ENCODE measurements at places on chromosomes 13 and 19.

DNA sequence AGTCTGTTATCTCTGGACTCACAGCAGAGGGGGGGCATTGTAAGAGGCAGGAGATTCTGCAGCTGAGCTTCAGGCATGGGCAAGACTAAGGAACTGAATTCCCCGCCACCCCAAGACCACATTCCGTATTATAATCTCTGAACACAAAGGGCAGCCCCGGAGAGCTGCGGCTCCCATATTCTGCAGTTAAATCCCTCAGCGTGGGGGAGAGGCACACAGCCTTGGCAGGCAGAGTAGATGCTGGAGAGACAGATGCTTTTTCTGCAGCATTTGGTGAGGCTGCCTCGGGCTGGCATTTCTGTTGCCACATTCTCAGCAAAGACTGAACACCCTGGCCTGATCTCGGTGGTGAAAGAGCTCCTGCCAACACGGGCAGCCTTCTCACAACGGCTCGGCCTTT is 12.9 kb downstream of the CHAF1A start:
- no peak for DNase-seq

- DNase-seq = no peak
Observed at GRCh38 chr19:29873801-29874575, 62.2 kb downstream of the CCNE1 start.

DNA sequence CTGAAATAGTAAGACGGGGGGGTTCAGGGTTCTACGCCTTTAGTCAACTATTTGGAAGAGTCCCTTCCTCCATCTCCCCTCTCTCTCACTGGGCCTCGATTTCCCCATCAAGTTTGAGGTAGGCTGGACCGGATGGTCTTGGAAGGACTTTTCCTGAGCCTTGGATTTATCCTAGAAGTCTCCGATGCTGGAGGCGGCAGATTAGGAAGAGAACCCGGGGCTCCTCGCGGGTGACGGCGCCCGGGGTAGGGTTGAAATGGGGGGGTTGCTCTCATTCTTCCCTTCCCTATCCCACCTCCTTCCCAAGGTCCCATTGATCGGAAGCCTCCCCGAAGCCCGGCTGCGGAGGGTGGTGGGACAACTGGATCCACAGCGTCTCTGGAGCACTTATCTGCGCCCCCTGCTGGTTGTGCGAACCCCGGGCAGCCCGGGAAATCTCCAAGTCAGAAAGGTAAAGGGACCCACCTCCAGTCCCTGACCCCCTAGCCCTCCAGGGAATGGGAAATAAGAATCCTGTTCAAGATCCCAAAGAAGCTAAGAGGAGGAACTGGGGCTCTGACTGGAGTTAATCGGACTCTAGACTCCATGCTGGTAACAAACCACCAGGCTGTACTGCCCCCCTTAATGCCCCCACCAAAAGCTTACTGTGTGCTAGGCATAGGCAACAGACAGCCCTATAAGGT is 781 bp downstream of the QPCTL start:
- DNase-seq = peak; percentile 65

DNA sequence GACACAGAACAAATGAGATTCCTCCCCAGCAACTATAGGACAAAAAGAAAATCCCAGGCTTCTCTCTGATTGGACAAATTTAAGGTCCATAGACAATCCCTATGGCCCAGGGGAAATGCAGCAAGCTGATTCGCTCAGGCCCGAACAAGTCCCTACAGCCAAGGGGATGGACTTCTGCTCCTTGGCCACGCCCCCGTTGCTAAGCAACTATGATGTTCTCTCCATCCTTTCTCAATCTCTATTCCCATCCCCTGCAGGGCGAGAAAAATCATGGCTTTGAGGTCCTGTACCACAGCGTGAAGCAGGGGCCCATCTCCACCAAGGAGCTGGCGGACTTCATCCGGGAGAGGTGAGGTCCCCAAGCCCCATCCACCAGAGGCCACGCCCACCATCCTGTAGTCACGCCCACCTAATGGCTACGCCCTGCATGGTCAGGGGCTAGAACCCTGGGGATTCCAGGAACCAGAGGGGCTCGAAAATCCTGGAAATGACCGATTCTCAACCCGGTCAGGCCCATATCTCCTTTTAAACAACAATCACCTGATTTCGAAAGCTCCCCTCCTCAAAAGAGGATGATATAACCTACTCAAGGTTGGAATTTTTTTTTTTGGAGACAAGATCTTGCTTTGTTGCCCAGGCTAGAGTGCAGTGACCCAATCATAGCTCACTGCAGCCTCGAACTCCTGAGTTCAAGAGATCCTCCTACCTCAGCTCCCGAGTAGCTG is 11.4 kb downstream of the FCHO1 start:
- DNase-seq = no peak

DNA sequence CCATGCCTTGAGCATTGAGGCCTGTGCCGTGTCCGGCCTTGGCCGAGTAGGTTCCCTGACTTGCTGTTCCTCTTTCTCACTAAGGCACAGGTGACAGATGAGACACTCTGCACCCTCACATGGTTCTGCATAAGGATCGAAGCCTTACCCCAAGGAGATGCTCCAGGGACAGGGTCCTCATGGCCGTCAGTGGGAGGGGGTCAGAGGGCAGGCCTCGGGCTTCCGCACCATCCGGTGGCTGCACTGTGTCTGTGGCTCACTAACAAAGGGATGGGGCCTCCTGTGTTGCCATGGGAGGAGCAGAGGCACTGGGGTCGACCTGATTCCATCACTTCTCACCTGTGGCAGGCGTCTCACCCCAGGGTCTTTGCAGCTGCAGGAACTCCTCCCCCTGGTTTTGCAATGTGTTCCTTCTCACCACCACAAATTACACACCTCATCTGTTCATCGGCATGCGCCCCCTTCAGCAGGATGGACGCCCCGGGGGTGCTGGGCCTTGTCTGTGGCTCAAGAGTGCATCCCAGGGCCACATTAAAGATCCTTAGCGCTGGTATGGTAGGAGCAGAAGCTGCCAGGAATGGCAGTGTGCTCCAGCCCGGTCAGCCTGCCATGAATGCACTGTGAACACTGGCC is 113.3 kb upstream of the SOX1 start:
- no peak for DNase-seq

DNA sequence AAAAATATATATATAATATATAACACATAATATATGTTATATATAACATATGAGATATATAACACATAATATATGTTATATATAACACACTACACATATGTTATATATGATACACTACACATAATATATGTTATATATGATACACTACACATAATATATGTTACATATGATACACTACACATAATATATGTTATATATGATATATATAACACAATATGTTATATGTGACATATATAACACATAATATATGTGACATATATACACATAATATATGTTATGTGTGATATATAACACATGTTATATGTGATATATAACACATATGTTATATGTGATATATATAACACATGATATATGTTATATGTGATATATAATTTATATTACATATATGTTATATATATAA is 129.7 kb downstream of the CACNA1A start:
- no peak for DNase-seq

DNA sequence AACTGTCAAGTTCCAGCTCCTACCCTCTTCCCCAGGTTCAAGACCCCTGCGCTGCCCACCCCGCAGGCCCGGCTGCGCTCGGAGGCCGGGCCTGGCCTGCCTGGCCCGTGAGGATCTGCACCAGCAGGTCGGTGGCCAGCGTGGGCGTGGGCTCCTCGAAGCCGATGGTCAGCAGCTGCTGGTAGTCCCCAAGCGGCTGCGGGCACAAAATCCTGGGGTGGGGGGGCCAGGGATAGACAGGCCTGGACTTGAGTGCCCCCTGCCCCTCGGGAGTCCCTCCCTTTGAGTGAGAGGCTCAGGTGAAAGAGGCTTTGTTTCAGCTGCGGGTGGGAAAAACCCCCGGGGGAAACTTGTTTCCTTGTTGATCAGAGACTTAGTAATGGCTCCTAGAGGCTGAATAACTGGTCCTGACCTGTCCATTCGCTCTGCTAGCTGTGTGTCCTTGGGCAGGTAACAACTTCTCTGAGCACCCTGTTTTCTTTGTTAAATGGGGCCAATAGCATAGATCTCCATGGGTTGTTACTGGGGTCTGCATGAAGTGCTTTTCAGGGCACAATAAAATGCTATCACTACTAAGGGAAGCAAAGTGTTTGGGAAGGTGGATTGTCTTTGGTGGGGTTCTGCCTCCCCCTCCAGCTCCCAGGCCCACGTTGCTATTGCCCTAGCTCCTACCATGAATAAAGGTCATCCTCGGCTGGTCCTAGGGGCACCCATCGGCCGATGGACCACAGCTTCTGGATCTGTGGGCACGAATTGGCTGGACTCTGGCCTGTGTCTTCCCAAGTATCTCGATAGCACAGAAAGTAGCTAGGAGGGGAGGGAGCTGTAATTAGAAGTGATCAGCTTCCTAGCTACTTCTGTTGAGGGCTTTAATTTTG is 3.5 kb downstream of the C19orf67 start:
- peak; percentile 23 for DNase-seq

GRCh38 chr13:22812793-22813192 is 368.0 kb upstream of the SGCG start:
- no peak for DNase-seq

GRCh38 chr19:46284635-46285034 is 12.2 kb upstream of the HIF3A start:
- no peak for DNase-seq

GRCh38 chr19:10339380-10339960 is at the start of gene ICAM3:
Gene ICAM3, minus strand, starts transcription at chr19:10339624. Its CDS starts 10 bp downstream, at chr19:10339614.
- peak; percentile 40 for DNase-seq

DNA sequence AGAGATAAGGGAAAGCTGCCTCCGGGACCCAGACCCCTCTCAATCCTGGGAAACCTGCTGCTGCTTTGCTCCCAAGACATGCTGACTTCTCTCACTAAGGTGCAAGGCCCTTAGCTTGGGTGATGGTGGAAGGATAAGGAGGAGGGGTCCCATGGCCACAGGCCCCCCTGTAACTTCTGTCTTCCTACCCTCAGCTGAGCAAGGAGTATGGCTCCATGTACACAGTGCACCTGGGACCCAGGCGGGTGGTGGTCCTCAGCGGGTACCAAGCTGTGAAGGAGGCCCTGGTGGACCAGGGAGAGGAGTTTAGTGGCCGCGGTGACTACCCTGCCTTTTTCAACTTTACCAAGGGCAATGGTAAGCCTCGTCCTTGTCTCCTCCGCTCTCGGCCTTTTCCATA is 2.0 kb downstream of the CYP2F1 start:
- DNase-seq = no peak

Measured in T-helper 17 cell (primary cell).